ENCODE measurements at places on chromosomes 2 and 18.
A peak's percentile ranks its signal among the peaks of the same experiment; 100 is the strongest.

- H3K4me3 ChIP-seq = no peak overlapping the region
- H3K27ac ChIP-seq = no peak overlapping the region
- no peak for DNase-seq
- no peaks in the 10 kb centered on the region for H3K27me3 ChIP-seq
- no peaks in the 10 kb centered on the region for H3K36me3 ChIP-seq
Observed at GRCh38 chr2:221095356-221095755, 476.7 kb downstream of the EPHA4 start.

DNA sequence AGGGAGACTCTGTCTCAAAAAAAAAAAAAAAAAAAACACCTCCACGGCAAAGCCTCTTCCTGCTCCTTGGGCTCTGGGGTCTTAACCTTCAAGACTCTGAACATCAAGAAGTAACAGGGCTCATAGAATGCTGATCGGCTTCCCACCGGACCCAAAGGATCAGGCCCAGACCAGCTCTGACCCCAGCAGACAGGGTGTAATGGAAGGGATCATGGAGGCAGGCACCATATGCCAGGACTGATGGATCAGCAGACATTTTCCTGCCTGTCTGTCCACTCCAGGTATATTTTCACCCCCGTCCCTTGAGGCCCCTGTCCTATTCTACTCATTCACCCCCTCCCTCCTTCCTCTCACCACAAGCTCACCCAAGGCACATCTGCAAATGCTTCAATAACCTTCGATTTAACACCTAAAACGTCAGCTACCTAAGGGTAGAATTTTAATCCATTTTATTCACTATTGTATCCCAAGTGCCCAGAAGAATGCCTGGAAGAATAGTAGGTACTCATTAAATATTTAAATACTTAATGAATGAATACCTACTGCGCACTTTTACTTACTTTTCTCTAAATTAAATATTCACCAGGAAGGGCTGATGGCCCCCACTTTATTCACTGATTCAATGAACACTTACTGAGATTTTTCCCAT is 4.6 kb upstream of the SPEG start:
- H3K27ac ChIP-seq = peak overlapping the region; percentile 71
- peaks cover 5% of the 10 kb centered on the region for H3K36me3 ChIP-seq
- no peak overlapping the region for H3K4me3 ChIP-seq
- peaks cover 37% of the 10 kb centered on the region for H3K4me1 ChIP-seq
- DNase-seq = no peak

- H3K4me3 ChIP-seq = peak within 1 kb of the TSS; percentile 98
- DNase-seq = no peak
- no peaks in the 10 kb centered on the region for H3K27me3 ChIP-seq
- peak within 1 kb of the TSS; percentile 92 for H3K27ac ChIP-seq
- peaks cover 53% of the 10 kb centered on the region for H3K4me1 ChIP-seq
Observed at GRCh38 chr18:75210274-75211001, at the start of gene TSHZ1. TSHZ1 (plus strand) TSS chr18:75210797; CDS start chr18:75211877, 1,080 bp downstream.

- H3K27ac ChIP-seq = peak overlapping the region; percentile 94
- H3K36me3 ChIP-seq = peaks cover 2% of the 10 kb centered on the region
- no peaks in the 10 kb centered on the region for H3K27me3 ChIP-seq
Observed at GRCh38 chr2:3536682-3537632, 17.6 kb upstream of the ADI1 start.

DNA sequence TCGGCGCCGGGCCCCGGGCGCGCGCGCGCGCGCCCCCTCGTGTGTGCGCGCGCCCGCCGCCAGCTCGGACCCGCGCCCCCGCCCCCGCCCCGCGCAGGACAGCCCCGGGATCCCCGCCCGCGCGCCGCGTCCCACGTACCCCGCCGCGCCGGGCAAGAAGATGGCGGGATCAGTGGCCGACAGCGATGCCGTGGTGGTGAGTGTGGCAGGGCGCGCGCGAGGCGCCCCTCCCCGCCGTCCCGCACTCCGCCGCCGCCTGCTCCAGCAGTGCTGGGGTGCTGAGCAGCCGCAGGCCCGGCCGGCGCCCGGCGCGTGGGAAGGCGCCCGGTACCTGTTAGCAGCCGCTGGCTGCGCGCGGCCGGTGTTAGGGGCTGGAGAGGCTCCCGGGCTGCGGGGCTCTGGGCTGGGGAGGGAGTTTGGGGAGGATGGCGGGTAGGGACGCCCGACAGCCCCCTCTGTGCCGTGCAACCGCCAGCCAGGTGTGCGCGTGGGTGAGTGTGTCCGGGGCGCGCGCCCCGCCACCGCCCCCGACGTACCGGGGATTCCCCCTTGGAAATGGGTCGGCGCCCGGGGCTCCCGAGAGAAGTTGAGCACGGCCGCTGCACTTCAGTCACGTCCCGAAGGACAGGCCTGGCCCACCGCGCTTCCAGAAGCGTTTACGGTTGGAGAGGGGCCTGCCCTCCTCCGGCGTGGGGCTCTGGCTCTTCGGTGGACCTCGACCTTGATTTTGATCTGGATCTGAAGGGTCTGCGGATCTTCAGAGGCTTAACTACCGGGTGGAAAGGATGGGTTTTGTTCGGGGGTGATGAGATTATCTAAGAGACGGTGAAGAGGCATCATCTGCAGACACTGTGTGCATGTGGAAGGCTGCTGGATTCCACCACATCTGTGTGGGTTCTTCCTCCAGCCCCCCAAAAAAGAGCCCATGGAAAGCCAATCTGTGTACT is 697 bp downstream of the LGALSL start:
- DNase-seq = no peak
- H3K4me3 ChIP-seq = peak overlapping the region; percentile 91
- peaks cover 31% of the 10 kb centered on the region for H3K4me1 ChIP-seq
- H3K27ac ChIP-seq = peak overlapping the region; percentile 96
- H3K27me3 ChIP-seq = no peaks in the 10 kb centered on the region
- peaks cover 5% of the 10 kb centered on the region for H3K36me3 ChIP-seq

DNA sequence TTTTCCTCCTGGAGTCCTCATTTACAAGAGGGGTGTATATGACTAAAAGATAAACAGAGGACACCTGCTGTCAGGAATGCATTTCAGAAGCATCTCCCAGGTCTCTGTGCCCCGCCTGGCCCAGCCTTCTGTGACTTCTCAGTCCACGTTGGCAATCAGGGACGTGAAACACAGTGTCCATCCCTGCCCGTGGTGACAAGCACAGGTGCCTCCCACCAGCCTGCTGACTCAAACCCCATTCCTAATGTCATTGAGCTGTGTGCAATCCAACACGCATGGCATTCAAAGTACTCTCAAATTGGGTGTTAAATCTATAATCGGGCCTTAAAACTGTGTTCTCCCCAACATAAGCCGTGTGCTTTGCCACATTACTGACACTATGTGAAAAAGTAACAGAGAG is 343.2 kb downstream of the EIPR1 start:
- no peaks in the 10 kb centered on the region for H3K4me1 ChIP-seq
- H3K36me3 ChIP-seq = no peaks in the 10 kb centered on the region
- no peak overlapping the region for H3K4me3 ChIP-seq
- H3K27me3 ChIP-seq = no peaks in the 10 kb centered on the region
- no peak for DNase-seq

DNA sequence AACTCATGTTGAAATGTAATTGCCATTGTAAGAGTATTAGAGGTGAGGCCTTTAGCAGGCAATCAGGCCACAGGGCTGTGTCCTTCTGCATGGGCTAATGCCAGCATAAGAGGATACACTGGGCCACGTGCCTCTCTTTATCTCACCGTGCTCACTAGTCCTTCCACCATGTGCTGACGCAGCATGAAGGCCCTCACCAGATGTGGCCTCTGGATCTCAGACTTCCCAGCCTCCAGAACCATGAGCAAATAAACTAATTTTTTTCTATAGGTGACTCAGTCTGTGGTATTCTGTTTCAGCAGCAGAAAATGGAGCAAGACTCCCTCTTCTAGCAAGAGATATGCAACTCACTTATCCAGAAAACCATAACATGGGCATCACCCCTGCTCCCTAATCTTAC is 149.7 kb upstream of the ZNF236 start:
- DNase-seq = no peak
- no peaks in the 10 kb centered on the region for H3K27me3 ChIP-seq
- H3K27ac ChIP-seq = no peak overlapping the region
- H3K4me3 ChIP-seq = no peak overlapping the region
- no peaks in the 10 kb centered on the region for H3K36me3 ChIP-seq
